A172 (cell line): ENCODE measurements at places on chromosomes 2 and 18. TPM values are rescaled to one million over a fixed set of nuclear protein-coding genes. Genes with fewer than 3 reads are reported as not detected.

Gene GKN2
- 0.24 and 1.9 TPM in 2 replicates for total RNA-seq

Gene ZNF804A
- total RNA-seq, result 2.8 and 3.6 TPM in 2 replicates

Gene GCC2
- 15.4 and 22.0 TPM in 2 replicates for total RNA-seq

Gene POTEC
- 0.53 and 0.98 TPM in 2 replicates for total RNA-seq

Gene ZNF532
- 12.2 and 13.5 TPM in 2 replicates for total RNA-seq

Gene SEPTIN10
- total RNA-seq, result 102 and 149 TPM in 2 replicates

Gene HJURP
- 78.3 and 83.2 TPM in 2 replicates for total RNA-seq

Gene TTC32
- total RNA-seq, result 4.2 and 10.6 TPM in 2 replicates

Gene C2orf78
- total RNA-seq, result not detected in 2 replicates

Gene RSAD2
- total RNA-seq, result 2.8 and 3.5 TPM in 2 replicates

Gene CD28
- 0.19 TPM in 1 of 2 replicates, not detected in the other for total RNA-seq

Gene AAK1
- total RNA-seq, result 44.7 and 48.1 TPM in 2 replicates

Gene TWIST2
- total RNA-seq, result 32.3 and 38.8 TPM in 2 replicates

Gene PXDN
- total RNA-seq, result 98.5 and 124 TPM in 2 replicates

Gene ANKRD23
- total RNA-seq, result 4.2 and 5.7 TPM in 2 replicates

Gene MAP3K20
- 43.2 and 51.4 TPM in 2 replicates for total RNA-seq

Gene KCNIP3
- total RNA-seq, result 3.8 and 7.3 TPM in 2 replicates

Gene MYO3B
- 0.03 TPM in 1 of 2 replicates, not detected in the other for total RNA-seq

Gene REG3G
- not detected in 2 replicates for total RNA-seq

Gene MRPL44
- total RNA-seq, result 63.1 and 69.4 TPM in 2 replicates

Gene NCK2
- total RNA-seq, result 29.1 and 44.0 TPM in 2 replicates

Gene THSD7B
- total RNA-seq, result 0.02 TPM in 1 of 2 replicates, not detected in the other

Gene CPO
- not detected in 2 replicates for total RNA-seq

Gene GPR39
- 3.6 and 4.7 TPM in 2 replicates for total RNA-seq

Gene CNNM4
- 4.4 and 5.2 TPM in 2 replicates for total RNA-seq

Gene SGPP2
- total RNA-seq, result not detected in 2 replicates

Gene GRB14
- total RNA-seq, result 0.10 and 0.17 TPM in 2 replicates

Gene TGFA
- 0.31 and 1.0 TPM in 2 replicates for total RNA-seq

Gene GATA6
- total RNA-seq, result 3.9 and 4.3 TPM in 2 replicates

Gene GCG
- not detected in 2 replicates for total RNA-seq

Gene ARL5A
- 57.3 and 76.7 TPM in 2 replicates for total RNA-seq

Gene TMEM247
- total RNA-seq, result not detected in 2 replicates

Gene BMP10
- total RNA-seq, result 0.46 TPM in 1 of 2 replicates, not detected in the other

Gene RPIA
- 6.4 and 8.8 TPM in 2 replicates for total RNA-seq

Gene FBLN7
- total RNA-seq, result 1.5 and 2.9 TPM in 2 replicates

Gene CXCR4
- 2.8 and 4.3 TPM in 2 replicates for total RNA-seq

Gene ALK
- total RNA-seq, result 0.07 and 0.26 TPM in 2 replicates

Gene TLX2
- 0.90 and 1.7 TPM in 2 replicates for total RNA-seq
